ENCODE measurements at places on chromosomes 12 and 14.

GRCh38 chr12:50397117-50397650 lies 775 bp upstream of the FAM186A start:
- no peak for DNase-seq

- no peak for DNase-seq
Observed at GRCh38 chr12:112985642-112986290, 7.4 kb downstream of the OAS2 start.

DNA sequence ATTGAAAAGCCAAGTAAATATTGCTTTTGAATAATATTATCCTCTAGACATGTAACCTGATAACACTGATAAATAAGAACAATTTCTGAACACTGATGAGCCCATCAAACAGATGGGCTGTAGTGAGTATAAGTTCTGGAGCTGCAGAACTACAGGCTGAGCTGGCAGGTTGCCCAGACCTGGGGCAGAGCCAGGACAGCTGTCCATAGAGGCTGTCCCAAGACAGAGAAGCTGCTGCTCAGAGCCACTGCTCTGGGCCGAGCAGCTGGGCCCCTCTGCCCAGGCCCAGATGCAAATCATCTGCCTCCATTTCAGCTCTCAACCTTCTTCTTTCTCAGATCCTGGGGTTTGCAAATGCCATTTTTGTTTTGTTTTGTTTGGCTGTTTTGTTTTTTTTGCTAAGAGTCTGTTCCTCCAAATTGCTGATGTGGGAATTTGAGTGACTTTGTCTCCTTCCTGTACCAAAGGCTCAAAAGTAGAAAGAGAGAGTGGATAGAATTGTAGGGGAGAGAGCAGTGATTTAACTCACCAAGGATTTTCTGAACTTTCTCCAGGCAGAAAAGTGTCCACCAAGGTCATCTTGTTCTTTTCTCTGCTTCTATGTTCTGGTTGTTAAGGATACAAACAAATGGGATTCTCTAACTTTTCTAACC lies 4.0 kb upstream of the TESPA1 start:
- DNase-seq = peak; percentile 70

- DNase-seq = peak; percentile 97
Observed at GRCh38 chr12:132506328-132507160, 16.6 kb downstream of the FBRSL1 start.

DNA sequence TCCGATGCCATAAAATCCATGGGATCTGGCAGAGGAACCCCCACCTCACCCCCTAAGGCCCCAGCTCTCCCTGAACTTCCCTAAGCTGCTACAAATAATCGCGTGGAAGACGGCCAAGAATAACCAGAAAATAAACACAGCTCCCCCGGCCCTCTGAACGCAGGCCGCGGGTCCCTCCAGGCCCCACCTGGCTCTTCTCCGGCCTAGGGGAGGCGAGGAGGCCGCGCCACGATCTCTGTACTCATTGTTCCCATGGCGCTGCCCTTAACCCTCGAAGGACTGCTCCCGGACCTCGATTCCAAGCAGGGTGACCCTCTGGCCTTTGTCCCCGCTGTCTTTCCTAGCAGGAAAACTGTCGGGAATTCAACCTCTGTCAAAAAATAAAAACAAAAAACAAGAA lies 33.9 kb upstream of the TBX5 start:
- DNase-seq = no peak

GRCh38 chr12:116202433-116202832 lies 75.1 kb downstream of the MED13L start:
- DNase-seq = no peak

- no peak for DNase-seq
Observed at GRCh38 chr14:21256539-21257393, 12.5 kb downstream of the HNRNPC start.

DNA sequence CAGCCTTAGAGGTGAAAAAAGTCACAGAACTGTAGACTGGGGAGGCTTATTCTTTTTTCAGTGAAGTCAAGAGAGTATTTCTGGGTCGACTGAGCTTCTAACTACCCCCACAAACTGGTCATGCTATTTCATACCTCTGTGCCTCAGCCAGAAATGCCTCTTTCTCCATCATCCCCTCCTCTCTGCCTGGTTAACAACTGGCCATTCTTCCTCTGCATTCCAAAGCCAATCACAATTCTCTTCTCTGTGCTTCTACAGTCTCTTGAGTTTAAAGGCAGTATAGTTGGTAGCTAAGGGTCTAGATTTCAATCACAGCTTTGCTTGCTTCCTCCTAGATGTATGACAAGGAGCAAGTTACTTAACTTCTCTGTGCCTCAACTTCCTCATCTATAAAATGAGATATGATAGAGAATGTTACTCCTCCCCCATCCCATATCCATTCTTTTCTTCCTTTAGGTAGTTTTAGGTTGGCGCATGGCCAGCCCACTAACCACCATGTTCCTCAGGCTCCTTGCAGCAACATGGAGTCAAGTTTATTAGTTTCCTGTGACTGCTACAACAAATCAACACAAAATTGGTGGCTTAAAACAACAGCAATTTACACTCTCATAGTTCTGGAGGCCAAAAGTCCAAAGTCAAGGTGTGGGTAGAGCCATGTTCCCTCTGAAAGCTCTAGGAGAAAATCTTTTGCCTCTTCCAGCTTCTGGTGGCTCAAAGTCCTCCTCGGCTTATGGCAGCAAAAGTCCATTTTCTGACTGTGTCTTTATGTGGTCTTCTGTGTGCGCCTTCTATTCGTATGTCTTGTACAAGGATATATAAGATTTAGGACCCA lies 62.5 kb downstream of the ITPR2 start:
- no peak for DNase-seq

GRCh38 chr12:111453071-111453989 lies 47.6 kb downstream of the SH2B3 start:
- DNase-seq = no peak

GRCh38 chr12:107891967-107892366 lies 117.5 kb downstream of the ASCL4 start:
- DNase-seq = no peak

GRCh38 chr12:93877446-93877845 lies 200.3 kb downstream of the CRADD start:
- no peak for DNase-seq

DNA sequence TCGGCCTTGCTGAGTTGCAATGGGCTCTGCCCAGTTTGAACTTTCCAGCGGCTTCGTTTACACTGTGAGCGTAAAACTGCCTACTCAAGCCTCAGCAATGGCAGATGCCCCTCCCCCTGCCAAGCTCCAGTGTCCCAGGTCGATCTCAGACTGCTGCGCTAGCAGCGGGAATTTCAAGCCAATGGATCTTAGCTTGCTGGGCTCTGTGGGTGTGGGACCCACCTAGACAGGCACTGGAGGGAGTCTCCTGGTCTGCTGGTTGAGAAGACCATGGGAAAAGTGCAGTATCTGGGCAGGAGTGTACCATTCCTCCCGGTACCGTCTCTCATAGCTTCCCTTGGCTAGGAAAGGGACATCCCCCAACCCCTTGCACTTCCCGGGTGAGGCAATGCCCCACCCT lies 88.2 kb downstream of the KLHL28 start:
- no peak for DNase-seq

- DNase-seq = no peak
Observed at GRCh38 chr14:62616668-62617067, 428.6 kb downstream of the KCNH5 start.

GRCh38 chr12:56338308-56339157 lies at the start of gene IL23A:
TSS of gene IL23A (plus strand) at chr12:56338884. CDS start at chr12:56339045, 161 bp downstream.
- no peak for DNase-seq

- DNase-seq = no peak
Observed at GRCh38 chr12:91630083-91630482, 447.5 kb upstream of the DCN start.

- no peak for DNase-seq
Observed at GRCh38 chr12:112350593-112351592, 31.3 kb downstream of the HECTD4 start.

GRCh38 chr12:50042693-50043092 lies 14.7 kb upstream of the ASIC1 start:
- DNase-seq = no peak

DNA sequence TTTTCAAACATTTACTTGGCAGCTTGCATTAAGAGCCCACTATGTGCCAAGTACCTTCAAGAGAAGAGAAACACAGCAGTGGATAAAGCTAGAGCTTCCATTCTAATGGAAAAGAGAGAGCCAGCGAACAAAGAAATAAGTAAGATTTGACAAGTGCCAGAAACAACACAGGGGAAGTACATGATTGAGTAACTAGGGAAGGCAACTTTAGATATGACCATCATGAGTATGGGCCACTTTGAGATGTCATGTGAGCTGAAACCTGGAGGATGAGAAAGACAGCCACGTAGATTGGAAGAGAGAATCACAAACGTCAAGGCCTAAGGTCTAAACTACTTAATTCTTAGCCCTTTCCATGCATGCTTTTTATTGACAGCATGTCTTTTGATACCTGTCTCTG lies 121.4 kb downstream of the ITPR2 start:
- no peak for DNase-seq

DNA sequence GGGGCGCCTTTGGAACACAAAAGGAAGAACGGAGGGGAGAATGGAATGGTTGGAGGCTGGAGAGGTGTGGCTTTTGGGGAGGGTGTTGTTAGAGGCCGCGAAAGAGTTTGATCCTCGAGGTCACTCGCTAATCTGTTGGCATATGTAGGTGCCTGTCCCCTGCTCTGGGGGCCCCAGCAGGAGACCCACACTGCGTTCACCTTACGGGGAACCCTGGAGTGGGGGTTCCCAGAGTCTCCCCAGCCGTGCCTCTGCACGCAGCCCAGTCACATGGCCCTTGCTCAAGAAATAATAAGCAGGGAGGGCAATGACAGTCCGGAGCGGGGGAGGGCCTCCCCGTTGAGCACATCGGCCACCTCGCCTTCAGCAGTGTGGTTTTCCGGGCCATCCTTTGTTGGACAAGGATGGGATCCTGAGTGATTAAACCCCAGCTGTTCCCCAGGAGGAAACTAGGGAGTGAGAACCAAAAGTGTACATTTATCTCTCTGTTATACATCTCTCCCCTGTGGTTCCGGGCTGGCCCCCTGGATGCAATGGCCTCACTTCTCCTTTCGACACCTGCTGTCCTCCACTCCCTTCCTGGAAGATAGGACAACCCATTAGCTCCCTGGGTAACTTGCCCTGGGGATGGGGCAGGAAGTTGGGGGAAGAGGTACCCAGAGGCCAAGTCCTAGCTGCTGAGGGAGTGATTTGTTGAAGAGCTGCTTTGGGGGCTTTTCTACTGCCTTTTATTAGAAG lies 1.3 kb downstream of the PLEKHG3 start:
- no peak for DNase-seq

DNA sequence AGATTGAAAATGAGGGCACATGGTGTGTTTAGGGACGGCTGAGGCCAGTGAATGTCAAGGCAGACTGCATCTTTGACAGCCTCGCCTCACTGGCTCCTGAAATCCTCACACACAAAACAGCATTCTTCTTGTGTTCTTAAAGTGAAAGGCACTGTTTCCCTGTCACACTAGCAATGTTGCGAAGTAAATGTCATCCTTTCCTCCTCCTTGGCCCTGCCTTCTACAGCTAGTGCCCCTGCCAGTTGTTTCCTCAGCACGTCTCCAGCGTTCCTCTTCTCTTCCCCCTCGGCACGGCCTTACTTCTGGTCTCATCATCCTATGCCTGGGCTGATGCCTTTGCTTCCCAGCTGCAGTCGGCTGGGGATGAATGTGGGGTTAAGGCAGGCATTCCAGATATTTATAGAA lies 129.4 kb upstream of the DNM1L start:
- no peak for DNase-seq

DNA sequence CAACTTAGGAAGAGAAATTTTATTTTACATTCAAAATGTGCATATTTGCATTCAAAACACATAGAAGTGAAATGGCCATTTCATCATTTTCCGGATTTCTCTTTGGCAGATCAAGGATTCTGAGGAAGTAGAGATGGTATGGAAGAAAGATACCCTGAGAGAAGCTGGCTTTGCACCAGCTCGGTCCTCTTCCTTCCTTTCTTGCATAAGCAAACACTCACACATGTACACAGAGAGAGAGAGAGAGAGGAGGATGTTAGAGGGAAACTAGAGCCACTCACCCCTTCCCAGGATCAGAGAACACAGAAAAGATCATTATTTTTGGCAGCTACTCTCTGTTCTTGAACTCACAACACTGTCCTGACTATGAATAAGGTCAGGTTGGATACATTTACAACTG lies 15.6 kb upstream of the PLEKHD1 start:
- no peak for DNase-seq

DNA sequence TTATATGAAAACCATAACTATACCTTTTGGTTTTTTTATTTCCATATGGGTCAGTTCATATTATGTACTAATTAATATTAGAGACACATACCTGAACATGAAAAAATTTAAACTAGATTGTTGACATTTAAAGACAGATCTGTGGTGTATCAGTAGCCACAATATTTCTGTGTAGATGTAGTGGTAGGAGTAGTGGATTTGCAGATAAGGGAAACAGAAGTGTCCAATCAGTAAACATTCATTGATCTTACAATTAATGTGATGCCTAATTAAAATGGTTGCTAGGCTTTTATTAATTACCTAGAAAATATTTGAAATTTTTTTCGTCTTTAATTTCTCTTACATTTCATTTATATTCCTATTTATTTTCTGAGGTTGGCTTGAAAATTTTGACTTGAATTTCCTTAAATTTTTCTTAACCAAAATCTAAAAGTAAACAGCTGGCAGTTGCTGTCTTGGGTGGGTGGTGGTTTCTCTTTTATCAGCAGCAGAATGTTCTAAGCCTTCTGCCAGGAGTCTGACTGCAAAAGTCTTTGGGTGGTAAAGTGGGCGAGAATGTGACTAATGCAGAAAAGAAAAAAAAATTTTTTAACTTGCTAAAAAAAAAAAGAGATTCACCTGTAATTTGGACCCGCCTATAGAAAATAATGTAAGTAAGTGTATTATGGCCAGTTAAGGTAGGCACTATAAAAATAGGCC lies 2.4 kb downstream of the FGFR1OP2 start:
- DNase-seq = no peak
